ENCODE measurements at places on chromosomes 11 and 22. TPM values are rescaled to one million over a fixed set of nuclear protein-coding genes. Genes with fewer than 3 reads are reported as not detected.

DNA sequence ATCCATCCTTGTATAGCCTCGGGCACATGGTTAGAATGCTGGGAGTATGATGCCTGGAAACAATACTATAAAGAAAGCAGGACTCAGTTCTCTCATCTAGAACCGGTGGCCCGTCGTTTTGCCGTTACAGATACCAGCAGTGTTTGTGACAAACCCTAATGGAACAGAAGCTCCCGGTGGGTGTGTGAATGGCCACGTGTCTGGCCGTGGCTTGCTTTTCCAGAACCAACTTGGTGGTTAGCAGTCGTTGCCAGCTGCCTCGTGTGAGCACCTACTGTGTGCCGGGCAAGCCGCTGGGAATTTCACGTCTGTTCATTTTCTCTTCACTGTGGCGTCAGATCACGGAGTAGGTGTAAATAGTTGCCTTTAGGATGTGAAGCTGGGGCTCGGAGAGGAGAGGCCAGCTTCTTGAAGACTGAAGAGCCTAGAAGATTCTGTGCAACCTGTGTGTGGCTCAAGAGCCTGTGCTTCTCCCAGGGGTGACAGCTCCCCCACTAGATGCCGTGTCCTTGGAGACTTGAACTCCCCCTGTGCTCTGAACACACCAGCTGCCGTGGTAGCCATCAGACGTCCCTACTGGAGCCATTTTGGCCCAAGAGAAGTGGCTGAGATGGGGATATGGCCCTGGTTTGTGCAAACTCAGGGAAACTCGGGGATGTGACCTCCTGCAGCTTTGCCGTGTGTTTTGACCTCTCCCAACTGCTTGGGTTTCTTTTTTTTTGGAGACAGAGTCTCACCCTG, 57.5 kb upstream of the PPARA start:
- peak; percentile 43 for DNase-seq

- no peak for DNase-seq
Observed at GRCh38 chr11:128544471-128545051, 42.8 kb downstream of the ETS1 start.

Gene OR5P2
- total RNA-seq = not detected

DNA sequence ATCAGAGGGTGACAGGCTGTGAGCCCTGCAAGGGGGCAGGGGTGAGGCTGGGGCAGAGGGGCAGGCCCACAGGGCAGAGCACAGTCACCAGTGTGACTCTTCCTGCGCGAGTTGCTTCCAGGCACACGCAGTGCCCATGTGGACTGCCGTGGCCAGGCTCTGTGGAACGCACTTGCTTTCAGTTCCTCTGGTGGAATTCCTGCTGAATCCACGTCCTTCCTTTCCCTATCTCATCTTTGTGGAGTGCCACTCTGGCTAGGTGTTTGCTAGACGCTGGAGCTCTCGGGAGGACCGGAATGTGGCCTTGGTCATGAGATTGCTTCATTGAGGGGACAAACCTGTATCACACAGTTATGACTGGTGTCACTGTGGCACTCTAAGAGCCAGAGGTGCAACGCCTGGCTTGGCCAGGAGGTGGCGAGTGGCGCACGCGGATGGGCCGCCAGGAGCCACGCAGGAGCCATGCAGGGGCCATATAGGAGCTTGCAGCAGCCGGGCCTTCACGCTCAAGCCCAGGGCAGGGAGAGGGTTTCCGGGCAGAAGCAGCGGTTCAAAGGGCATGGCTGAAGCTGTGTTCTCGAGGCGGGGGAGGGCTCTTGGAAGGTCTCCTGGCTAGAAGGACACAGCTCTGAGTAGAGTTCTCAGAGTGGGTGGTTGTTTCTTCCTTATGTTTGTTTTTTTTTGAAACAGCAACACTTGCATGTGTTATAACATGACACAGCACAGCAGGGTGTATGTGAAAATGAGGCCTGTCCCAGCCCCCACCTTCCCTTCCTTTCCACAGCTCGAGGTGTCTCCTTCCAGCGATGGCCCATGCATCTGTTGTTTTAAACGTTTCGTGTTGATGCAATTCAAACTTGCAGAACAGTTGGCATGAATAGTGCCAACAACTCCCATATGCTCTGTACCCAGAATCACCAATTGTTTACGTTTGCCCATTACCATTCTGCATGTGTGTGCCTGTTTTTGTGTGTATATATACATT, 36.2 kb downstream of the TBC1D22A start:
- peak; percentile 83 for DNase-seq

Gene PDE2A
- 41.2 TPM for total RNA-seq

GRCh38 chr22:39534591-39535356, 2.2 kb upstream of the RPS19BP1 start:
- DNase-seq = peak; percentile 95

Gene C11orf87
- total RNA-seq = not detected

Gene P2RY6
- total RNA-seq = 2.8 TPM
